Adipocyte (in vitro differentiated cells): ENCODE measurements at places on chromosomes 12 and 14.

GRCh38 chr12:857611-858010 is 91.9 kb downstream of the RAD52 start:
- DNase-seq, result peak; percentile 83

DNA sequence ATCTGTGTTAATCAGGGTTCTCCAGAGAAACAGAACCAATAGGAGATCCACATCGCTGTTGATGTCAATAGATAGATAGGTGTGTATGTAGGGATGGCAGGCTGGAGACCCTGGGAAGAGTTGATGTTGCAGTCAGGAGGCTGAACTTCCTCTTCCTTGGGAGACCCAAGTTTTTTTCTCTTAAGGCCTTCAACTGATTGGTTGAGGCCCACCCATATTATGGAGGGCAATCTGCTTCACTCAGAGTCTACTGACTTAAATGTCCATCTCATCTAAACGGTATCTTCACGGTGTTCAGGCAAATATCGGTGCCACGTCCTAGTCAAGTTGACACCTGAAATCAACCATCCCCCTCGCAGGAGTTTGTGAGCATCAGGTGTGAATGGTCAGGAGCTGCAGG is 63.0 kb downstream of the ETV6 start:
- DNase-seq, result no peak

- DNase-seq, result no peak
Observed at GRCh38 chr14:35337269-35338255, 45.4 kb downstream of the PSMA6 start.

DNA sequence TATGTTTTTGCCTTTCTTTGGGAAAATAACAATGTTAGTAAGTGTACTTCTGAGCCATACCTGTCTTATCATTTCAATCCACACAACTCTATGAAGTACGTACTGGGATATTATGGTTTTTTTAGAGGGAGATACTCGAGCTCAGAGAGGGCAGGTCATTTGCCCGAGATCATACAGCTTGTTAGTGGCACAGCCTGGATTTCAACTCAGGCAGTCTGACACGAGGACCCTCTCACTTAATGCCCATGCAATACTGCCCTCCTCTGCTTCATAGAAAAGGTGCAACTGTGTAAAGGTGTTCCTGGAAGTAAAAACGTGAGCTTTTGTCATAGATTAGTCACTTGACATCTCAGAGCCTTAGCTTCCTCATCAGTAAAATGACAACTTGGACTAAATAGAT is 128.0 kb downstream of the NDUFA12 start:
- no peak for DNase-seq

DNA sequence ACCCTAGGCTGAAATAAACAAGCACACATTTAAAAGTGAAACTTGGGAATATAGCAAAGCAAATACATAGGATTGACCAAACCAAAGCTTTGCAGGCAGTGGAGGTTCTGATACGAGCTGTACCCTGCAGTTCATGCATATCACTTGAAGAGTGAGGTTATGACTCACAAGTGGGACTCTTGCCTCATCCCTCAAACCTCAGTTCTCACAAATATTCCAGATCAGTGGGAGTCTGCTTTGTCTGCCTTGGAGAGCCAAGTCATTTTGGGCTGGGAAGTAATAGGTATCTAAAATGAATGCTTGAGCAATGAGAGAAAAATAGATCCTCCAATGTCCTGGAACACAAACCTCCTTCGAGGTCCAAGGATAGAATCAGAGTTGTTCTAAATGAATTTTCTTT is 116.4 kb downstream of the LRIG3 start:
- peak; percentile 88 for DNase-seq

DNA sequence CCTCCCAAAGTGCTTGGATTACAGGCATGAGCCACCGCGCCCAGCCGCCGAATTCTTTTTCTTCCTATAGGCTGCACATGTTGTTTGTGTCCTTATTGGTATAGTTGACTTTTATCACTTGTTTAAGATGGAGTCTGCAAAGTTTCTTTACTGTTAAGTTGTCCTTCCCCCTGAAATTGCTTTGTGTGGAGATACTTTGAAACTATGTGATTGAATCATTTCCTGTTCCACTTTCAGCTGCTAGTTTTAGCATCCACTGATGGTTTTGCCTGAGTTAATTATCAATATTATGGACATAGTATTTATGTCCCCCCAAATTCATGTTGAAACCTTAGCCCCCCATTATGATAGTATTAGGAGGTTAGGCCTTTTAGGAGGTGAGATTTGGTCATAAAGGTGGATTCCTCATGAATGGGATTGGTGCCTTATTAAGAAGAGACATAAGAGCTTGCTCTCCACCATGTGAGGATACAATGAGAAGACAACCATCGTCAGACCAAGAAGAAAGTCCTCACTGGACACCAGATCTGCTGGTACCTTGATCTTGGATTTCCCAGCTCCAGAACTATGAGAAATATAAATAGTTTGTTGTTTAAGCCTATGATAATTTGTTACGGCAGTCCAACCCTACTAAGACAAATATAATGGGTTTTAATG is 34.9 kb downstream of the PPHLN1 start:
- no peak for DNase-seq

DNA sequence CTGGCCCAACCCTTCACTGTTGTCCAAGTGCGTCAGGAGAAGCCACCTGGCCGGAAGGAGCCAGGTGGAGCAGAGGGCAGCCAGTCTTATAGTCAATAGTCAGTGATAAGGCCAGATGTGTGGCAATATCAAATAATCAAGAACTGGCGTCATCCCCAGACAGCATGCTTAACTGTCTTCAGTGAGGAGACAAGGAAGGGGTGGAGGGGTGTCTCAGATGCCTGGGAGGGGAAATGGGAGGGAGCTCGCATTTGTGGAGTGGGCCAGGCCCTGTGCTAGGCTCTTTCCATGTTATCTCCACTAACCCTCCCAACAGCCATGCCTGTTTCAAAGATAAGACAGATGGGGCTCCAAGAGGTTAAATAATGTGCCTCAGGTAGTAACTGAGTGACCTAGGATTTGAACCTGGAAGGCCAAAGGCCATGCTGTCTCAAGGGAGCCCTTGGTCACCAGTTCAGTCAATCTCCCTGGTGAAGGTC is 48.9 kb upstream of the FOS start:
- no peak for DNase-seq

GRCh38 chr12:53065470-53065869 is 13.7 kb downstream of the SPRYD3 start:
- no peak for DNase-seq

GRCh38 chr14:61573321-61573720 is 122.0 kb upstream of the HIF1A start:
- DNase-seq, result no peak

GRCh38 chr14:103881268-103882201 is 34.2 kb upstream of the PPP1R13B start:
- DNase-seq, result no peak

- no peak for DNase-seq
Observed at GRCh38 chr12:49683599-49684309, 23.5 kb downstream of the FMNL3 start.

- no peak for DNase-seq
Observed at GRCh38 chr12:11969437-11970154, 101.1 kb upstream of the BCL2L14 start.

DNA sequence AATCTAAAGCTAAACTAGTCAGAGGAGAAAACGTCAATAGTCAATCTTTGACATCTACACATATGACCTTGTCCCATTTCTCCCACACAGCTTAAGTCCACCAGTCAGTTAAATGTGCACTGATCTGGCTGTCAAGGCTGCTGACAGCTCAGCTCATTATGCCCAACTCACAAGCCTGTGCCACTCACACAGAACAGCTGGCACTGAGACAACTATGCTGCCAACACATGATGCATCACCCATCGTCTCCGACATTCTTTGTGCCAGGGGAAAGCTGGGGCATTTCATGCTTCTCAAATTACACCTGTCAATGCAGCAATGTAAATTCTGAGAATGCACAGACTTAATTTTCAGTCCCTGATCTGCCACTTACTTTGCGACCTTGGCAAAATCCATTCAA is 25.3 kb downstream of the GNS start:
- DNase-seq, result peak; percentile 41

GRCh38 chr12:304805-305204 is 42.2 kb upstream of the SLC6A13 start:
- DNase-seq, result no peak

- no peak for DNase-seq
Observed at GRCh38 chr12:49230176-49230804, 34.6 kb upstream of the TUBA1C start.

DNA sequence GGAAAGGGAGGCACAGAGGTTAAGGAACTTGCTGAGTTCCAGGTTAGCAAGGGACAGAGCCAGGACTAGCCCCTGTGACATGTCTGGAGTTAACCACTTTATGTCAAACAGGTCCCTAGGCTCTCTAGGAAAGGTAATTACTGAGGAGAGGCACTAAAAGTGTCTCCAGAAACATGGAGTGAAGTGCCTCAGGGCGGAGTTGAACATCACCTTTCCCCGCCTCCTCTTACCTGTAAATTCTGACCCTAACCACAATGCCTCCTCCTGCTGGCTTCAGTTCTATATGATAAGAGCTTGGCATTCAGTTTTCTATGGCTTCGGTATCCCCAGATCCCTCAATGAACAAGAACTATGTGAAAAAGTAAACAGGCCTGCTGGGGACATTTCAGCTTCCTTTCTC is 18.1 kb downstream of the RPH3A start:
- DNase-seq, result no peak

GRCh38 chr14:104293851-104294627 is 155.7 kb downstream of the KIF26A start:
- no peak for DNase-seq

DNA sequence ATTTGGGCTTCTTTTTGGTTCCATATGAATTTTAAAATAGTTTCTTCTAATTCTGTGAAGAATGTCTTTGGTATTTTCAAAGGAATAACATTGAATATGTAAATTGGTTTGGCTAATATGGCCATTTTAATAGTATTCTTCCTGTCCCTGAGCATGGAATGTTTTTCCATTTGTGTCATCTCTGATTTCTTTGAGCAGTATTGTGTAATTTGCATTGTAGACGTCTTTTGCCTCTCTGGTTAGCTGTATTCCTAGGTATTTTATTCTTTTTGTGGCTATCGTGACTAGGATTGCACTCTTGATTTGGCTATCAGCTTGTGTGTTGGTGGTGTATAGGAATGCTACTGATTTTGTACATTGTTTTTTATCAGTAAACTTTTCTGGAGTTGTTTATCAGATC is 601.9 kb downstream of the SNAPC1 start:
- peak; percentile 14 for DNase-seq

DNA sequence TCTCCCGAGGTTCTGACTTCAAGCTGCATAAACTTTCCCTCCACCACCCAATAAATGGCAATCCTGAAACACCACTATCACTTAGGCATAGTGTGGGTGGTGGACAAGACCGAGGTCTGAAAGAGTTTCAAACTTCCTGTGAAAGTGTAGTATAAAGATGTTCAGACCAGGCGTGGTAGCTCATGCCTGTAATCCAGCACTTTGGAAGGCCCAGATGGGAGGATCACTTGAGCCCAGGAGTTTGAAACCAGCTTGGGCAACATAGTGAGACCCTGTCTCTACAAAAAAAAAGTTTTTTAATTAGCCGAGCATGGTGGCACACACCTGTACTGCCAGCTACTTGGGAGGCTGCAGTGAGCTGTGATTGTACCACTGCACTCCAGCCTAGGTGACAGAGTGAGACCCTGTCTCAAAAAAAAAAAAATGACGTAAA is 61.9 kb downstream of the CCDC92 start:
- DNase-seq, result no peak

DNA sequence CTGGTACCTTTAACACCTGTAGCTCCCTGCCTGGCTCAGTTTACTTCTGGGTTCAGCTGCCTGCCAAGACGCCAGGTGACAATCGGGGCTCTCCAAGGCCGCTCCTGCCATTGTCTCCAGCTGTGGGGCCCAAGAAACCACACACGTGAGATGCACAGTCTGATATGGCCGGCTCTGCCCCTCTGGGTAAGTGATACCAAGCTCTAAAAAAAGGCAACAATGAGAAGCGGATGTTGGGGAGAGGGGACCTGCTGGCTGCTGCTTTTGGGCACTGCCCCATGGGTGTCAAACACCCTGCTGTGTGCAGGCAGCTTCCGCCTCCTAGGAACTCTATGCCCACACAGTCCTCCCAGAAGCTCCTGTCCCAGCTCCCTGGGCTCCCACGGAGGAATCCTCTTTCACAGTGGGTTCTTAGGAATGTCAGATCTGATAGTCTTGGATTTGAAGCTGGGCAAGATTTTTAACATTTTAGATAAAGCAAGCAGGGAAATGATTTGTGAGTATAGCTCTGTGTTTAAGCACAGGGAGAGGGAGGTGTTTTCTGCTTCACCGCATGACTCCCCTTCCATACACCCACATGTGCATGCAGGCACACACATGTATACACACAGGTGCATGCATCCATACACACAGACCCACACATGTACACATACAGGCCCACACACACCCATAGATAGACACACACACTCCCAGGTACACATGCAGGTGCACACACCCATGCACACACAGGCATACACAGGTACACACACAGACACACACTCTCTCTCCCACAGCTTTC is 1135.8 kb downstream of the BCL11B start:
- no peak for DNase-seq

- no peak for DNase-seq
Observed at GRCh38 chr14:84707830-84708229, 822.1 kb upstream of the FLRT2 start.

DNA sequence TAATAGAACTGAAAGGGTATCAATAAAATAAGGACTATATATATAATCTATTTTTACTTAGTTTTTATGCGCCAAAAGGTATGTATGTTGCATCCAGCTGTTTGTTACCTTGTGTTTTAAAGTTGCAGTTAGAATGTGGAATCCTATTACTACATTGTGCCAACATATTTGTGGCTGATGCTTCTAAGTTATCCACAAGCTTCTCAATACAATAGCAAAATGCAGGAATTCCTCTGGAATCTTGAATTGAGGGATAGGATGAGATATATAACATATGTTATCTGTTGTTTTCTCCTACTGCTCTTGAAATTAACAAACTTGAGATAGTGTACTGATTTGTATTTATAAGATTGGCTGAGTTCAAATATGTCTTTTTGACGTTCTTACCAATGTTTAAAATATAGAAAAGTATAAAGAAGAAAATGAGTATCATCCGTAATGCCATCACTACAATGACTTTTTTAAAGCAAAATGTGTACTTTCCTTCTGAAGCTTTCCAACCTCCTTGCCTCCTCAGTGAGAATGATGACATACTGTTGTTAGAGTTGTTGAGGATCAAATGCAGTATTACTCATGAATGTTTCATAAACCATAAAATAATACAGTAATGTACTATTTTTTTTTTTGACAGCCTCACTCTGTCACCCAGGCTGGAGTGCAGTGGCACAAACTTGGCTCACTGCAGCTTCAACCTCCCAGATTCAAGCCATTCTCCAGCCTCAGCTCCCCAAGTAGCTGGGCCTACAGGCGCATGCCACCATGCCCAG is 6.6 kb downstream of the RAP1B start:
- DNase-seq, result peak; percentile 77
